Tracheal epithelial cell (primary cell): ENCODE measurements at places on chromosomes 3 and 15. TPM values are rescaled to one million over a fixed set of nuclear protein-coding genes. Genes with fewer than 3 reads are reported as not detected.

Gene ABI3BP
- total RNA-seq = 0.21 and 1.7 TPM in 2 replicates

Gene IL17RB
- 1.2 TPM in 1 of 2 replicates, not detected in the other for total RNA-seq

Gene VGLL3
- total RNA-seq = 1.7 and 35.2 TPM in 2 replicates

Gene TEX55
- not detected in 2 replicates for total RNA-seq

Gene VIPR1
- total RNA-seq = 3.4 and 7.9 TPM in 2 replicates

Gene BSN
- total RNA-seq = under 0.01 TPM in 1 of 2 replicates, not detected in the other
